ENCODE measurements at places on chromosomes 13 and 19.

DNA sequence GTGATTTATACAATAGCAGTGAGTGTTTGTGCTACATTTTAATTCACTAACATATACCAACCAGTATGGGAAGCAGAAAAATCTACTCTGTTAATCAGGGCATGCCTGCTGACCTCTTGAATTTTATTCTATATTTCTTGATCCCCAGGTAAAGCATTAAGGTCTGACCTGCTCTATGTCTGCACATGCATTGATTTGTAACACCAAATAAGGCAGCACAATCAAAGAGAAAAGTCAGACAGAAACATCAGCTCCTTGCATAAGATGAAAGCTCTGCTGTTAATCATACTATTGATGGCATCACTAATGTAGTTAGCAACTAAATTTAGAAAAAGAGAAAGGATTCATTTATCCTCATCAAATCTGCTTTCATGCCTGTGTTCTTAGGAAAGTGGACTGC lies 2744.8 kb upstream of the PCDH20 start:
- DNase-seq: no peak

GRCh38 chr19:13100031-13100588 lies 2.5 kb downstream of the LYL1 start:
- no peak for DNase-seq

DNA sequence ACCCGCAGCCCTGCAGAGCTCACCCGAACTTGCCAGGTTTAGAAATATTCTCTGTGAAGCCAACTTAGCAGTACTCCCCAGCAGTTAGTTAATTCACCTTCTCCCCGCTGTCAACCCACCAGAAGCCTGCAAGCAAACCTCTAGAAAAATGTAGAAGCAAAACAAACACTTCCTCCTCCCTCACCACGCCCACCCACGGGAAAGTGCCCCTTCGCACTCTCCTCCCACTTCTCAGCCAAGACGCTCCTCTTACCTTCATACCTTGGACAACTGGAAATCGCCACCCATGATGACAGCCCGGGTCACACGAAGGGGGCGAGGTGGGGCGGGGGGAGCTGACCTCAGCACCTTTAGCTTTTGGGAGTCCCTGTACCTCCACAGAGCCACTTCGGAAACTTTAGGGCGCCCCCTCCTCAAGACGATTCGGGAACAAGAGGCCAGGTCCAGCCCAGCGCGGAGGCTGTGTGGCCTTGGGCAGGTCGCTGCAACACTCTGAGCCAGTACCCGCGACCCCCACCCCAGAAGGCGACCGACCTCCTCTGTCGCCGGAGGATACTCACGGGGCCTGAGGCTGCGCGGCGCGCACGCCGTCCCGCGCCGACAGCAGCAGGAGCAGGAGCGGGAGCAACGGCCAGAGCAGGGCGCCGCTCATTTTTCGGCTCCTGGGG lies 485 bp downstream of the CPAMD8 start:
- no peak for DNase-seq

GRCh38 chr13:77692746-77693448 lies 4.6 kb upstream of the SLAIN1 start:
- DNase-seq: no peak

DNA sequence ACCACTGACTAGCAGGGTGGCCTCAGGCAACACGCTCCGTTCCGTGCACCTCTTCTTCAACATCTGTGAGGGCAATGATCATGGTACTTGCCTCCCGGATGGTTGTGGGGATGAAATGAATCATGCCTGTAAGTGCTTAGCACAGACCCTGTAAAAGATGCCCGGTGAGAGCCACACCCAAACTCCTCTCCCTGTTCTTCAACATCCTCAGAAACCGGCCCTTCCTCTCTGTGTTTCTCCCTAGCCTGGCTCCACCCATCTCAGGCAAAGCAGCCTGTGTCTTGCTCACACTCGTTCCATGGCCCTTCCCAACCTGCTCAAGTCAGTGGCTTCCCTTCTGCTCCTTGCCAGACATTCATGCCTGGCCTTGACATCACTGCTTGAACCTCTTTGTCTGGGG lies 5.8 kb upstream of the DMKN start:
- DNase-seq: peak; percentile 47

DNA sequence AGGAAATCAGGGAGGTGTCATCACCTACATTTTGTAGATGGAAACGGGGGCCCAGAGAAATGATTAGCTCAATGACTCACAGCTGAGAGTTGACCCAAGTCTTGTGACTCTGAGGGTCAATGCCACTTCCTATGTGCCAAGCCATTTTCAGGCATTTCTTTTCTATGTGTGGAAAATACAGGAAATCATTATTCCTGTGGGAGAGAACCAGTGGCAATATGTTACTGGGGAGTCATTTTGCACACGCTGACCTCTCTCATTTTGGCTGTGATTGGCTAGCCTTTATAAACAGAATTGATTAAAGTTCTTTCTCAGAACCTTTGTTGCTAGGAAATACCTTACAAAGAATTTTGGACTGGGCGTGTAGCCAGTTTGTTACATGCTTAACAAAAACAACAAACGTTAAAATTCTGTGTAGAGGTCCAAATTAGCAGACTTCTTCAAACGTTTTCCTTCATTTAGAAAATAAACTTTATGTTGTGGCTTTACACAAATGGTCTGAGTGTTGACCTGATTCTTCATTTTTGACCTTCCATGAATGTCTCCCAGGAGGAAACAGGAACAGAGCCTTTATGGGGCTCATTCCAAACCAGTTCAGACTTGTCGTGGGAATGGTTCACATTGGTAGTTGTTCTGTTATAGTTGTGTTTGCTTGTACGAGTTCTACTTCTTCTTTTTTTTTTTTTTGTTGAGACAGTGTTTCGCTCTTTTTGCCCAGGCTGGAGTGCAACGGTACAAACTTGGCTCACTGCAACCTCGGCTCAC lies 11.4 kb downstream of the PCCA start:
- peak; percentile 67 for DNase-seq

- no peak for DNase-seq
Observed at GRCh38 chr13:28044608-28045007, 55.8 kb downstream of the FLT3 start.

- peak; percentile 42 for DNase-seq
Observed at GRCh38 chr13:33057019-33057780, 41.0 kb downstream of the KL start.

- DNase-seq: no peak
Observed at GRCh38 chr19:35076026-35076370, 34.5 kb downstream of the HPN start.

GRCh38 chr13:105918842-105919741 lies 616.4 kb downstream of the EFNB2 start:
- peak; percentile 69 for DNase-seq

- peak; percentile 90 for DNase-seq
Observed at GRCh38 chr19:14536926-14537692, 7.7 kb downstream of the TECR start.

- no peak for DNase-seq
Observed at GRCh38 chr13:33144358-33144784, 128.1 kb downstream of the KL start.

- DNase-seq: no peak
Observed at GRCh38 chr19:5844456-5845433, 5.2 kb upstream of the FUT6 start.

- DNase-seq: peak; percentile 48
Observed at GRCh38 chr13:41561170-41561569, 103.8 kb downstream of the RGCC start.

DNA sequence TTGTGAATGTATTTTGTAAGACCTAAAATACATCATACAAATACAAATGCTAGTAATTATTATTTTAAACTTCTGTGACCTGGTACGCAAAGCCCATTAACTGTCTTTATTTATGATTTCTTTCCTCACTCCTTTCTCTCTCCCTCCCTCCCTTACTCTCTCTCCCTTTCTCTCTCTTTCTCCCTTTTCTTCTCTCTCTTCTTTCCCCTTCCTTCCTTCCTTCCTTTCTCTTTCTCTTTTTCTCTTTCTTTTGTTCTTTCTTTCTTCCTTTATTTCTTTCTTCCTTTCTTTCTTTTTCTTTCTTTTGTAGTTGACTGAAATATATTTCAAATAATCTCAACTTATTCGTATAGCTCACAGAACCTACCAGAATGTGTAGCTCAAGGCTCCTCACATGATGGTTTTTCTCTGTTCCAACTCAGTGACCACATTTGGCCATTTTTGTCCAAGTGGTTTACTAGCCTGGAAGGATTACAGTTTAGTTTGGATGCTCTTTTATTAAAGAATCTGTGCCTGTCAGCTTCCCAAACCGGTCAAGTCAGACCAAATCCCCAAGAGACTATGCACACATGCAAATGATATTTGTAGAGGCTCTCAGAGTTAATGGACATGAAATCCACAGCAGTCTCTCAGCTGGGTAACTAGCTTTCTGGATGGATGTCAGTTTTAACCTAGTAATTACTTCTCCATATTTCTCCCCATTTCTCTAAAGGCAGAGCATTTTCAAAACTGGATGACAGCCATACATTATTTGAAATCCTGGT lies 71.7 kb downstream of the POSTN start:
- peak; percentile 69 for DNase-seq

DNA sequence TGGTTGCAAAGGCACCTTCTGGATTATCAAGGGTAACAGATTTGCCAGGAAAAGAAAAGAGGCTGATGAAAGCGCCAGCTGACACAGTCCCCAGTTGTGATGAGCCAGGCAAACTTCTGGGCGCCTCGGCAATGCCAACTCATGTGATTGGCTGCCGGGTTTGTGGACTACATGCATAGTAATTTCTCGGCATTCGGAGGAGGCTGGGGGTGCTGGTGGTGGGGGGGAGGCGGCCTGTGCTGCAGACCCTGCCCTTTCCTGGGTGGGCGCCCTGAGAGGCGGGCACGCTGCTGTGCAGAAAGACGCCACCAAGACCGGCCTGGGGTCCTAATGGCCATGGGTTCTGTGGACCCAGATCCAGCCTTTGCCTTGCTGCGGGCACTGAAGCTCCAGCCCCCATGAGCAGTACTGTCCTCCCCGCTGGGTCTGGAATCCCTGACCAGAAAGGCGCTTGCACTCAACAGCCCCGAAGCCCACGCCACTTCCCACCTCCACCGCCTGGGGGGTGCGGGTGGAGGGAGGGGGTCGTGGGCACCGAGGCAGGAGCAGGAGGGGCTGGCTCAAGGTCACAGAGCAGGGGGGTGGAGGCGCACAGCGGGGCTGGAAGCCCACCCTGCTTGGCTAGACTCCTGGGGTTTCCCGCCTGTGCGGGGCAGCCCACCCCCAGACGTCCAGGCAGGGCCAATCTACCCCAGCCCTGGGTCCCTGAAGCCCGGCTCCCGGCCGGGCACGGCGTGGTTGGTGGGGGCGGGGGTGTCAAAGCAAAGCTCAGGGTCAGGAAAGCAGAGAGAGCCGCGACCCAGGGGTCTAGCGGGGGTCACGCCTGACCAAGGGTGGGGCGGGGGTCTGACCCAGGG lies 1.0 kb downstream of the DIRAS1 start:
- peak; percentile 29 for DNase-seq

DNA sequence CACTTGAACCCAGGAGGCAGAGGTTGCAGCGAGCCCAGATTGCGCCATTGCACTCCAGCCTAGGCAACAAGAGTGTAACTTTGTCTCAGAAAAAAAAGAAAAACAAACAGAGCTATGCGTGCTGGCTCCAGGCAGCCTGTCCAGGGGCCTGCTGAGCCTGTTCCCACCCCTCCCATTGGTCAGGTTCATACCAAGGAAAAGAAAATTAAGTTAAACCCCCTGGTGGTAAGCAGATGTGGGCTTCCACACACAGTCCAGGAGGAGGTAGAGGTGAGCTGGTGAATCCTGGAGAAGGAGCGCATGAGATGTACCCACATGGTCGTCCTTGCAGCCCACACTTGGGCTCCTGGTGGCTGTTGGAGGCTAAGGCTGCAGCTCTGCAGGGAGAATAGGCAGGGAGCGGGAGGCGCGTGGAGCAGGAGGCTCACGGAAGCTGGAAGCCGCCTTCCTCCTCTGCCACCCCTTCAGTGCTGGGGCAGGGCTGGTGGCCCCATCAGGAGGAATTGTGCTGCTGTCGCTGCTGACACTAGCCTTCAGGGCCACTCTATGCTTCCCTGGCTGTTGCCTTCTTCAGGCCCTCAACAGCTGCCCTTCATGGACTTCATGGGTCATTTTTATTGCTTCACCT lies 10.5 kb upstream of the CHAMP1 start:
- no peak for DNase-seq

DNA sequence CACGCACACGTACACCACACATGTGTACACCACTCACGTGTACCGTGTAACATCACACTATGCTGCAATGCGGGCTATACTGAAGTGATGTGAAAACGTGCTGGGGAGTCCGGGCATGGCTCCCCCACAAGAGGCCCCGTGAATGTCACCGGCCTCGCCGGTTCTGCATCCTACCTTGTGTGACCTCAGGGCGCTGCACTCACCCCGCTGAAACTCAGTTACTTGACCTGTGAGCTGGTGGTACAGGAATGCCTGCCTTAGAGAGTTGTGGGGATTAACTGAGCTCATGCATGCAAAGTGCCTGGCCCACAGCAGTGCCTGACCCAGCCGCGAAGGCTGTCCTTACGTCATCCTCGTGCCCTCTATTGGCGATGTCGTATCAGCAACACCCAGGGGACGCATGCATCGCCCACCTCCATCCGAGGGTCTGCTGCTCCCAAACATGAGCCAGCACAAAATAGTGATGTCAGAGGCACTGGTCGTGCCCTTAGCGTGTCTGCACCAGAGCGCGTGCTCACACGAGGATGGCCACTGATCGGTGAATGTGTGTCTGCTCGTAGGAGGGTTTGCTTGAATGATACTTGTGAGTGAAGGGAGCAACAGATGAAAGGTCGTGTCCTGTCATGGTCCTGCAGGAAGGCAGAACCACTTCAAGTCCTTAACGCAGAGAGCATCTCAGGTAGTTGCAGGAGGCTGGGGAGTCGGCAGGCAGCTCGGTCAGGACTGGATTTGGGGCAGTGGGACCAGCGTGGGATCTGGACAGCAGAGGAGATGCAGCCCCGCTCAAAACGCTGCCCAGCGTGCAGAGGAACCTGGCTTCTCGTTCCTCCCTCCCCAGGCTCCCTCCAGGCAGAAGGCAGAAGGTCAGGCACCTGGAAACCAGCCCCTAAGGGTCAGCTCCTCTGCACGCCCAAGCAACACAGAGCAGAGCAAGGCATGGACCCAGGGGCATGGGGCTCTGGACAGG lies 126.2 kb upstream of the SPACA7 start:
- DNase-seq: no peak

- peak; percentile 79 for DNase-seq
Observed at GRCh38 chr19:1106841-1107660, 3.3 kb downstream of the GPX4 start.

DNA sequence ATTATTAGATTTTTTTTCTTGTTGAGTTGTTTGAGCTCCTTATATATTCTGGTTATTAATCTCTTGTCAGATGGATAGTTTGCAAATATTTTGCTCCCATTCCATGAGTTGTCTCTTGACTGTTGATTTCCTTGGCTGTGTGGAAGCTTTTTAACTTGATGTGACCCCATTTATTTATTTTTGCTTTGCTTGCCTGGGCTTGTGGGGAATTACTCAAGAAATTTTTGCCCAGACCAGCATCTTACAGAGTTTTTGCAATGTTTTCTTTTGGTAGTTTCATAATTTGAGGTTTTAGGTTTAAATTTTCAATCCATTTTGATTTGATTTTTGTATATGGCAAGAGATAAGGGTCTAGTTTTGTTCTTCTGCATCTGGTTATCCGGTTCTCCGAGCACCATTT lies 124.7 kb downstream of the PCCA start:
- DNase-seq: no peak

- no peak for DNase-seq
Observed at GRCh38 chr13:32105653-32106313, 74.2 kb downstream of the FRY start.

- peak; percentile 16 for DNase-seq
Observed at GRCh38 chr13:106649495-106649894, 81.6 kb upstream of the ARGLU1 start.

- no peak for DNase-seq
Observed at GRCh38 chr19:39544911-39545310, 5.0 kb upstream of the EID2 start.
